CD4-positive, alpha-beta T cell treated with Interferon gamma for 1 hour (primary cell): ENCODE measurements at places on chromosomes 1 and 21.

DNA sequence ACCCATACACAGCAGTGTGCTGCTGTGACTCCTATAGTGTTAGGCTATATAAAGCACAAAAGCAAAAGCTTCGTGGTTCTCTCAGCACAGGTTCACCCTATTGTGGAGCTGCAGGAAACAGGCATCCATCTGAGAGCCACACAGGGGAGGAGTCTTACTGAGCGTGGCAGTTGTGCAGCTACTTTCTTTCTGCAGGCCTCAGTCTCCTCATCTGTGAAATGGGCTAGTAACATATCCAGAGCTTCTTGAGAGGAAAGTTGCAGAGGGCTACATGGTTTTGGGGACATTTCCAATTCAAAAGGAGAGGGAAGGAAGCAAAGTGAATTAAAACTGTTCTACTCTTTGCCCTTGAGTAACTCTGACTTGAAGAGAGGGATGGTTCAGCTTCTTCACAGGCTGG is 142.0 kb downstream of the FOXD2 start:
- no peak for DNase-seq

DNA sequence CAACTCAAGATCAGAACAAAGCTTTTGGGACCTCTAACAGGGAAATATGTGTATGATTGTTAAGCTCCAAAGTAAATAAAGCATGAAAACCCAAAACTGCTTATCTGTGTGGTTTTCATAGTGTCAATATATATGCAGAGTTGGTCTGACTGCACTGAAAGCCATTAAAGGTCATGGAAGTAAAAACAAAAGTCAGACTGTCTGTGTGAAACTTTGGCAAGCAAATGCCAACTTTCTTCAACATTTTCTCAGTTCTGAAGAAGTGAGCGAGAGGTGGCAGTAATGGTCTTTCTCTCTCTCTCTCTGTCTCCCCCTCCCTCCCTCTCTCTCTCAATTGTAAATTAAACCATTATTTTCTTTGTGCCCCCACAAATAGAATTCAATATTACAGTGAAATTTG is 100.1 kb upstream of the S1PR1 start:
- DNase-seq: no peak

GRCh38 chr1:171800342-171800741 is 18.9 kb downstream of the METTL13 start:
- no peak for DNase-seq

DNA sequence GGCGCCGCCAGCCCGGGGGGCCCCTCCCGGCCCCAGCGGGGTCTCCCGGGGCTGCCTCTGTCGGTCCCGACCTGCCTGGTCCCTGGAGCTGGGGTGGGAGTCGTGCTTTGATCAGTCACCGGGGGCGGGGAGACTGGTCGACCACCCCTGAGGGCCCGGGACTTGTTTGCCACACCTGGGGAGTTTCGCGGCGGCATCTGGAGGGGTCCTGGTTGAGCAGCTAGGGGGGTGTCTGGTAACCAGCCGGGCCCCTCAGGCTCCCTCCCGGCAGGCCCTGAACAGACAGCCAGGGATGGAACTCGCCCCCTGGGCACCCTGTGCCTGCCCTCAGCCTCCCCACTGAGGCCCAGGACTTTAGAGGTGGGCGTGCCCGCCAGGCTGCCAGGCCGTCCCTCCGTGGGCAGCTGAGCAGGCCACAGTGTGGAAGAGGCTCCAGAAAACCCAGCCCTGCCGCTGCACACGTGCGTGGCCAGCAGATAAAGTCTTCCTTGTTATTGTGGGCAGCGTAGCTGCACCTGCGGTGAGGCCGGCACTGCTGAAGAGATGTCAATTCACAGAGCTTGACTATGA is 13.3 kb upstream of the SAMD11 start:
- no peak for DNase-seq

GRCh38 chr1:13749543-13750341 is 49.8 kb downstream of the PRDM2 start:
- DNase-seq: no peak

- DNase-seq: no peak
Observed at GRCh38 chr1:198775606-198776005, 136.8 kb downstream of the PTPRC start.

DNA sequence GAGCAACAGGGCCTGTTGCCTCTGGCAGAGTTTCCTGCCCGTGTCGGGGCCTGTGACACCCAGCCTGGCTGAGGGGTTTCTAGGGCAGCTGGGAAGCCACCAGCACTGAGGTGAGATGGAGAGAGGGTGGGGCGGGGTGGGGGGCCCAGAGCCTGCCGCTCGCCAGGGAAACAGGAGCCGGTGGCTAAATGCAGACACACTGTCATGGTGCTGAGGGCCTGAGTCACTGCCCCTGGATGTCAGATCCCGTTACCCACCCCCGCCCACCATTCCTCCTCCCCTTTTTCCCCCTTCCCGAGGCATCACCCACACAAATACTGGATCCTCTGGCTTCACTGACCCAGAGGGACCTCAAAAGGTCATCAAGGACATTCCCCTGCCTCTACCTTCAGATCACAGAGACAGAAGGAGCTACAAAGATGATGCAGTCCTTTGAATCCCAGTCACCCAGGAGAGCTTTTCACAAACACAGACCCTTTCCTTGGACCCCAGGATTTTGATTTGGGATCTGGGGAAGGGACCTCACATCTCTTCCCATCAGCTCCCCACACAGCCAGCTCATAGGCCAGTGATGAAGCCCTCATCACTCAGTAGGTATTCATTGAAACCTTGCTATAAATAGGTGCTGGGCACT is 1.9 kb upstream of the HSPB7 start:
- no peak for DNase-seq

- no peak for DNase-seq
Observed at GRCh38 chr1:106944721-106945120, 111.8 kb upstream of the PRMT6 start.

DNA sequence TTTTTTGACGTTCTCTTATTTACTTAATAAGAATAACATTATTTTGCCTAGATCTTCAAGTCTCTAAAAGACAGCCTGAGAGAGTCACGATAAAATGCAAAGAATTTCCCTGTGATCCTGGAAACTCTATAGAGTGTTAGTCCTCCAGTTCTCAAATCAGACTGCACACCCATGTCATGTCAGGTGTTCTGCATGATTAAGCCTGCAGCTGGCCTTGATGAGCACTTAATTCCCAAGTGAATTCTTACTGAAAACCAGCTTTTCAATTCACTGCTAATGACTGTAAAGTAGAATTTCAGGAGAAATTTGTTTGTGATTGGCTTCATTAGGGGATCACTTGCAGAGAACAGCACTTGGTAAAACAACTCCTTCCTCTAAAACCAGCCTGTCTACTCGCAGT is 41.9 kb downstream of the CHML start:
- DNase-seq: no peak

DNA sequence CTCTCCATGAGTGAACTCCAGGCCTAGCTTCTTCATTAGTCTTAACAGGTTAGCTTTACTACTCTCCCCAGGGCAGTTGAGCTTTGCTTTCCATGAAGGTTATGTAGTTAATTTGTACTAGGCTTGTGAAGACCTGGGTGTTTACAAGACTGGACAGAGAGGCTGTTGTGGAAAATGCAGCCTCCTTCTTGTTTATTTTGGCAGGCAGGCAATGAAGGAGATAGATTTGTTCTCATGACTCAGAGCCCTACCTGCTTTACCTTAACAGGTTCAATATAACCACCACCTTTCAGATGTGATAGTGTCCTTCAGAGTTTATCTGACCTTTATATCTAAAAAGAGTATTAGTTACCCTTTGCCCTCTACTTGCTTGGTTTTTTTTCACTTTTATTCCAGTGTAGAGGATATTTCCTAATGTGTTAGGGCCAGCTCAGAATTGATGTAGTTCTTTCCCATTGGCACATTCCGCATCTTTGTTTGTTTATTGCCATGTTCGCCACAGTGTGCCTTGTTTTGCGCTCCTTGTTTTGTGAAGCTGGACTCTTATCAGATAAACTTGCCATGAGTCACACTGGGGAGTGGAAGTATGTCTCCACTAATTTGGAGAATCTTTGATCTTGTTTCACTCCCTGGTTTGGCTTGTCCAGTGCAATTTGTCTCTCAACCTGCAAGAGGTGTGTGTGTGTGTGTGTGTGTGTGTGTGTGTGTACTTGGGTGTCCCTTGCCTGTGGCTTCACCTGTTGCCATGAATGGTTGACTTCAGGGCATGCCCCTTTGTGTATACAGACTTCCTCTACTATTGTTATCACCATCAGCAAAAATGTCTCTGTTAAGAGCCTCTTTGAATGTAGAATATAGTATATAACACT is 87.4 kb upstream of the MACF1 start:
- no peak for DNase-seq

DNA sequence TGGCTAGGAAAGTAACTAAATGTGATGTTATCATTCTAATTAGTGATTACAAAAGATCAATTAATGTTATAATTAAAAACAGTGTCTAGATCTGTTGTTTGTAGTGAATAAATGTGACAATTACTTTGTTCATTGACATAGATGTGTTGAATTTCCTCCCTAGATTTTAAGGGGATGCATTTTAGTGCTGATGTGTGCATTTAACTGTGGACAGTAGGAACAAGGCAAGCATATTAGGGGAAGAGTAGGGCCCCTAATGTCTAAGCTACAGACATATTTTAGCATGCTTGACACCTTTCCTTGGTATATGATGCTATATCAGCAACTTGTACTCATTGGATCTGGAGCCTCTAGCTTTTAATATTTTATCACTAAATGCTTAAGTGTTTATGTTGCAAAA is 48.9 kb downstream of the NFIA start:
- no peak for DNase-seq

DNA sequence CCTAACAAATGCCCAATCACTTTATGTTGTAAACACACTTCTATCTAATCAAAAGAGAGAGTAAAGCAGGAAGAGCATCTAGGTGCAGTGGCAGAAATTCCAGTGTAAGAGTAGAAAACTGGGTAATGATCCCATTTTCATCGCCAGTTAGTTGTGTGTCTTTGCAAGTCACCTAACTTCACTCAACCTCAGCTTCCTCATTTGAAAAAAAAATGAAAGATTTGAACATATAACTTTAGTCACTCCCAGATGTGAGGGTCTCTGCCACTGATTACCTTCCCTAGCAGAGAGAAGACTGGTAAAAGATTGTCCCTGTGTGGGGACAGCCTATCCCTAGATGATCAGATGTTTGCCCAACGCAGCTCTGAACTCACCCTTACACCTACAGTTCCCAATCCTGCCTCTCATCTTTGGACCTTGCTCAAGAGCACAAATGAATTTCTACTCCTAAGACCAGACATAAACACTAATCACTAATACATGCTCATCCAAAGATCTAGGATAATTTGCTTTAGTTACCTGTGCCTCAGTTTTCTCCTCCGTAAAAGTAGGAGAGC is 25.2 kb upstream of the DUSP23 start:
- DNase-seq: no peak

GRCh38 chr1:240607006-240607405 is 4.9 kb downstream of the GREM2 start:
- no peak for DNase-seq

DNA sequence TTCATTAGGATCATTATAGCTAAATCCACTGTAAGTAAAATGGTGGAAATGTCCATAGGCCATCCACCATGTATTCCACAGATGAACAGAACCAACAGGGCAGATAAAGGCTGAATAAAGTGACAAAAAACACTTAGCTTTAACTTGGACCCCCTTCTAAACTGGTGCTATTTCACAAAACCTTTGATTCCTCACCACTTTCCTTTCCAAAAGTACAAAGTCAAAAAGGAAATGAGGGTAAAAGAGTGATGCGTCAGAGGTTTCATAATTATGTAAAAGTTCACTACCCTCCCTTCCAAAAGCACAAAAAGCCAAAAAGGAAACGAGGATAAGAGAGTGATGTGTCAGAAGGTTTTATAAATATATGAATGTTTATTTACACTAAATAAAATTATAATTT is 172.2 kb downstream of the TBX15 start:
- no peak for DNase-seq

DNA sequence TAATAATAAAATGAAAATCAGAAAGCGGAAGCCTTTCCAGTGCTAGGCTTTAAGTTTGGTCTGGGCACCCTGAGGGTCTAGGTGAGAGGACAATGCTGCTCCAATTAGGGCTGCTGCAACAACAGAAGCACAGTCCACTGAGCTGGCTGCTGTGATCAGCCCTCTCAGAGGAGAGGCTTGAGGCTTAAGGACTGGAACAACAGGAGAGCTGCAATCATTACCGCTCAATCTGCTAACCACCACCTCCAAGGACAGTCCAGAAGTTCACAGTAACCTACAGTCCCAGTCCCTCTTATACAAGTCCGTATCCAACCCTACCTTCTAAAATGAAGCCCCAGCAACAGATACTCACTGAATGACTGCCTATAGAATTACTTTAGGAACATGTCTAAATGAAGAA is 62.1 kb downstream of the USP24 start:
- no peak for DNase-seq

DNA sequence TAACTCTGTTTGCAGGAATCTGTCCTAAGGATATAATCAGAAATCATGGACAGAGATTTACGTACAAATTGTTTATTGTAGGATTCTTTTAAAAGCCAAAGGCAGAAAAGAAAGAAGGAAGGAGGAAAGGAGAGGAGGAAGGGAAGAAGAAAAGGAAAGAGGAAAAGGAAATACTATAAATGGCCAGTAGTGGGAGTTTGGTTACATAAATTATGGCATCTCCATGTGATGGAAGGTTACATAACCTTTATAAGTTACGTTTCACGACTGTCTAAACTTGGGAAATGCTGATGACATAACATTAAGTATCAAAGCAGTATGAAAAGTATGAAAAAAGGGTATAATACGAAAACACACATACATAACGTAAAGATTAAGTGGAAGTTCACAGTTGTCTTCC is 39.0 kb downstream of the SMYD2 start:
- DNase-seq: no peak

DNA sequence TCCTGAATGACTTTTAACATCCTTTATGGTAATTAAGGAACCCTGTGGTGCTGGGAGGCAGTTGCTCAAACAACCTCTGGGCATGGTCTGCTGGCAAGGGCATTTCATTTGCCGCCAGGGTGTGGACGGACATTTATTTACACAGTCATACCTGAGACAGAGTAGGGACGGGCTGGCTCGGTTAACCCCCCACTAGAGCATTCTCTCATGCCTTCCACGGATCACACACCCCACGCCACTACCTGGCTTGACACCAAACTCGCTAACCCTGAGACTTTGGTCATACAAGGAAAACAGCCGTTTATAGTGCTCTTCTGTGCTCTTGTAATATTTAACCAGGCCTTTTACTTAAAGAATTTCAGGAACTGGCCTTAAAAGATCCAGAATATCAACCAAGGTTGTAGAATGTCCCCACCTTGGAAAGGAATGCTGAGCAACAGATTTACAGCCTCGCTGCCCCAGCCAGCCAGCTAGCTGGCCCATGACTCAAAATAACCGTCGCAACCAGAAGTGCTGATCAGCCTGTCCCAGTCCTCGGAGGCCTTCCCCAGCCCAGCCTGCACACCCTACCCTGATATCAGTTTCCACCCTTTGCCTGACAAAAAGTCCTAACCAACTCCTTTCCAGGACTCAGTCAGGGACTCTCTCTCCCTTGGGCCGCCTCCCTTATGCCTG is 6.5 kb upstream of the PDXK start:
- no peak for DNase-seq

DNA sequence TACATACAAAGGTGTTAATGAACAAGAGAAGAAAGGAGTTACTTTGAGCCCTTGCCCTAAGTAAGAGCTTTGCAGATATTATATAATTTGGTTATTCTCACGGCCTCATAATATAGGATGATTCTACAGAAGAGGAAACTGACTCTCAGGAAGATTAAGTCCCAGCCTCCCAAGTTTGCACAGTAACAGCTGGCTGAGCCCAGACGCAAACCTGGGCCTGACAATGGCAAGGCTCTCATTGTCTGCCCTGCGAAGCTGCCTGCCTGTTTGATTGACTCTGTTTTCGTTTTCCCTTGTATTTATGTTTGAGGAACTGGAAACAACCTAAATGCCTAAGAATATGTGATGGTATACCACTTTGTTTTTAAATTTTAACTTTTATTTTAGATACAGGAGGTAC is 76.2 kb upstream of the PGBD5 start:
- no peak for DNase-seq

GRCh38 chr1:28981210-28981609 is 66.8 kb downstream of the EPB41 start:
- no peak for DNase-seq
